ENCODE measurements at places on chromosomes 5 and 9.
A peak's percentile ranks its signal among the peaks of the same experiment; 100 is the strongest.

- no peak for DNase-seq
These were observed 281.7 kb downstream of the CCDC171 start for GRCh38 chr9:15834541-15834940.

- DNase-seq: no peak
These were observed 399.5 kb downstream of the ENC1 start for GRCh38 chr5:74240783-74241750.

- no peak for DNase-seq
These were observed 32.5 kb downstream of the S1PR3 start for GRCh38 chr9:89023740-89024139.

- no peak for DNase-seq
These were observed 441.8 kb upstream of the CCNG1 start for GRCh38 chr5:162995568-162995967.

GRCh38 chr9:132769906-132770769, 99.9 kb downstream of the GTF3C4 start:
- DNase-seq: peak; percentile 16

- DNase-seq: no peak
These were observed 16.9 kb upstream of the ADRA1B start for GRCh38 chr5:159899067-159900049.

DNA sequence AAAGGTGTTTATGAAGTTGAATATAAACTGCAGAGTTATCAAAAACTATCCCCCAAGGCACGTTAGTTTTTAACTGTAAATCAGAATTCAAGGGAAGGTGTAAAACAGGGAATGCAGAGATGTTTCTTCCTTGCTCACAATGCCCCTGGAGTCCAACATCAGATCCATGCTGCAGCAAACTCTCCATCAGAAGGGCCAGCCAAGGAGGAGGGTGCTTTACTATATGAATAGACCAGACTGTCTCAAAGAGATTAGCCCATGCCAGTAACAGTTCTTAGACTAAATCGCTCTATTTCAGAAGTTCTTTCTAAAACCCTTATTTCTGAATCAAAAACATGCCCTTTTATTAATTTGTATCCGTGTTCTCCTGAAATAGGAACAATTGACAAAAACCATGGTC, 362.8 kb upstream of the RPS23 start:
- DNase-seq: no peak

DNA sequence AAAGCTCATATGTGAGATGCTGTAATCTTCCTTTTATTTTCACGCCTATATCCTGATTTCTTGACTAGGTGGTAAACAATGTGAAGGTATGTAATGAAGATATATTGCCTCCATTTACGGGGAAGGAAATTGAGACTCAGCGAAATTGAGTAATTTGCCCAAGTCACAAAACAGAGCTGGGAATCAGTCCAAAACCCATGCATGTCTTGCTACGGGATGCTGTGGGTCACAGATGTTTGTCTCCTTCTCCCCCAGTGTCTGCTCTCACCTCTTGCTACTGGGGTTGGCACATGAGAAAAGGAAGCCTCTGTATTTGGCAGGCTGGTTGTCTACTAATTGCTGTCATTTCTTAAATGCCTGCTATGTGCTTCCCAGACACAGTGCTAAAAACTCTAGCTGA, 53.7 kb upstream of the TEX48 start:
- no peak for DNase-seq

DNA sequence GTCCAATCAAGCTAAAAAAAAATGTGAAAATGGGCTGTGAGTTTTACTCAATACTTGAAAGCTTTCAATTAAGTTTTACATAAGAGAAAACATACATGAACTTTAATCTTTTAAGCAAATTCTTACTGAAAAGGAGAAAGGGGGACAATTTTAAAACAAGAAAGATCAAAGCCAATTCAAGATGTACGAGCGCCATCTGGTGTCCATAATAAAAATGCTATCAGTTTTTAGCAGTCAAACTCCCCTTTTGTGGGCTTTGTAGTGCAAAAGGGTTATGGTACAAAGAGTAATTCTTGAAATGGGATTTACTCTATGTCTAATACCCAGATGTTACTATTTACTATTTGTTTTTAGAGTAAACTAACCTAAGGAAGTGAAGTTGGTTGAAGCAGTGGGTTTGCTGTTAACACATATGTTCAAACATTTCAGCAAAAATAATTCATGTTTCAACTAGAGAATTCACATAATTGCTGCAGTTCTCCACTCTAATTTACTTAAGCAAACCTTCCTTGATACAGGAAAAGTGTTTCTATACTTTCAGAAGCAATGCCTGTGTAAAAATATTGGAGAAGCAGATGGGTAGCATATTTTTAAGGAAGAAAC, 228.2 kb upstream of the TYRP1 start:
- no peak for DNase-seq

DNA sequence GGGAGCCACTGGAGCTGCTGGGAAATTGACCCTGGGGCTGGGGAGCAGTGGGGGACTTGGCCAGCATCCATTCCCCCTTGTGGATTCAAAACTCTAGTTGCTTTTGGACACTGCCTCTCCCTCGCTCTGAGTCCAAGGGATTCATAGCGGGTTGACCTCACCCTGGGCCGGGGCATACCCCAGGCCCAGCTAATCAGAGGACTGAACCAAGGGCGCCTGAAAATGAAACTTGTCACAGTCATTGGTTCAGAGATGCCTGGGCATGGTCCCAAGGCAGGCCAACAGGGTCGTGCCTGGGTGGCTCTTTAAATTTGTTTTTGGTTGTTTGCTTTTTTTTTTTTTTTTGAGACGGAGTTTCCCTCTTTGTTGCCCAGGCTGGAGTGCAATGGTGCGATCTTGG, 22.6 kb downstream of the STK10 start:
- no peak for DNase-seq

DNA sequence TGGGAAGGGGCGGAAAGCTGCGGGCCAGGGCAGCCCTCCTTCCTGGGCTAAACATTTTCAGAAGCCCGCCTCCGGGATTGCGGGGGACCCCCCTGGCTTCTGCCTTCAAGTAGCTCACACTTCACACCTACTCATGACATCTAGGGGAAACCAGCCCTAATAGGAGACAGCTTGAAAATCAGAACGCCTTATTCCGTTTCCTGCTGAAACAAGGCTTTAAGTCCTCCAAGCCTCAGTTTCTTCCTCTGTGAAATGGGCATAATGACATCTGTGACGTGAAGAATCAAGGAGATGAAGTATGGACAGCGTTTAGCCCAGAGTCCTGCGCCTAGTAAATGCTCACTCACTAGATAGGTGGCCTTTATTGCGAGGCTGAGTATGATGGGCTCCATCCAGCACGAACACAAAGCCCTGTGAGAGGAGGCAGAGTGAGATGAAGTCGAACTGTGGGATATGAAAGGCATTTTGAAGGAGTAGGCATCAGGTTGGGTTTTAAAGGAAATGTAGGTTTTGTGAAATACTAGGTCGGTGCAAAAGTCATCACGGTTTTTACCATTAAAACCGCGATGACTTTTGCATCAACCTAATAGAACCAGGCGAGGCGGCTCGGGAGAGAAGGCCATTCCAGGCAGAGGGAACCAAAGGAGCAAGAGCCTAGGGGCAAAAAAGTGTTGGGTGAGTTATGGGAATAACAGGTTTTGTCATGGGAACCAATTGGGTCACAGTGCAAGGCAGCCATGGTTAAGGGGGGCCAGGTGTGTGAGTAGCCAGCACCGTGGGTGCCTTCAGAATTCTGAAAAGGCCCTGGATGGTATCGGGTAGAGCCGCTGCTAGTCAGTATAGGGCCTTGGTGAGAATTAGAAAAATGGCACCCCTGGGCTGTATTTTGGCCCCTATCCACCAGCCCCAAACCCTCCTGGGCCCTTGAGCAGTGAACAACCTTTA, 1.0 kb upstream of the TSC1 start:
- DNase-seq: no peak

DNA sequence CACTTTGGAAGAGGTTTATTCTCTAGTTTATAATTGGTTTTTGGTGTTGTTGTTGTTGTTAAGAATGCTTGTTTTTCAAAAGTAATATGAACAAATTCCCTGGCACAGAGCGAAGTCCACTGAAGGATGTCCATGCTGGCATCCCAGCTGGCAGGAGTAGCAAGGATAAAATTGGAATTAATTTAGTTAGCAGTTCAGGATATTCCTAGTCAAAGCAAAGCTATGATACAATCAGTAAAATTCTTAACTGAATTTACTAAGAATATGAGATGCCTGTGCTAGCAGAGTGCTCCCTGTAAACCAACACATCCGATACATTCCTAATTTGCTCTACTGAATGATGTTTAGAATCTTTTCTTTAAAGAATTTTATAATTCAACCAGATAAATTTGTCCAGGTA, 161.4 kb downstream of the FANCC start:
- DNase-seq: no peak

- DNase-seq: no peak
These were observed 693.2 kb upstream of the RIOK2 start for GRCh38 chr5:97876272-97876671.

- no peak for DNase-seq
These were observed 28.5 kb upstream of the PUM3 start for GRCh38 chr9:2872250-2872930.

GRCh38 chr9:133054966-133055365, 6.8 kb upstream of the CEL start:
- no peak for DNase-seq

DNA sequence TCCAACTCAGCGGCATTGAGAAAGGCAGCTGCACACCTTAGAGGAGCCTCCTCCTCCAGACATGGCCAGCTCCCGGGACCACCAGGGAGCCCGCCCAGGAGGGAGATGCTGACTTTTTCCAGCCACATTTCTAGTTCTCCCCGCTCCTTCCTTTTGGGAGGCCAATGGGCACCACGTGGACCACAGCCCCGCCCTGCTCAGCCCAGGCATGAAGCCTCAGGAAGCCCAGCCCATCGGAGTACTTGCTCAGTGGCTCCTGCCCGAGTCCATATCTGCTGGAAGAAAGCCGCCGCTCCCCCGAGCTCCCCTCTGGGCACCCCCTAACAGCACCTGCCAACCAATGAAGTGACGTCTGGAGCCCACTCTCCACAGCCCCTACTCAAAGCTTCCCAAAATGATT, 52.4 kb downstream of the SMIM23 start:
- DNase-seq: no peak

Measured in activated CD4-positive, CD25-positive, alpha-beta regulatory T cell treated with anti-CD3 and anti-CD28 coated beads, Interleukin-2, amount 50 U/mL, for 16 hours (primary cell).